ENCODE measurements at places on chromosomes 2 and 18.

GRCh38 chr2:134771313-134771801 lies 52.6 kb upstream of the TMEM163 start:
- no peak for DNase-seq

DNA sequence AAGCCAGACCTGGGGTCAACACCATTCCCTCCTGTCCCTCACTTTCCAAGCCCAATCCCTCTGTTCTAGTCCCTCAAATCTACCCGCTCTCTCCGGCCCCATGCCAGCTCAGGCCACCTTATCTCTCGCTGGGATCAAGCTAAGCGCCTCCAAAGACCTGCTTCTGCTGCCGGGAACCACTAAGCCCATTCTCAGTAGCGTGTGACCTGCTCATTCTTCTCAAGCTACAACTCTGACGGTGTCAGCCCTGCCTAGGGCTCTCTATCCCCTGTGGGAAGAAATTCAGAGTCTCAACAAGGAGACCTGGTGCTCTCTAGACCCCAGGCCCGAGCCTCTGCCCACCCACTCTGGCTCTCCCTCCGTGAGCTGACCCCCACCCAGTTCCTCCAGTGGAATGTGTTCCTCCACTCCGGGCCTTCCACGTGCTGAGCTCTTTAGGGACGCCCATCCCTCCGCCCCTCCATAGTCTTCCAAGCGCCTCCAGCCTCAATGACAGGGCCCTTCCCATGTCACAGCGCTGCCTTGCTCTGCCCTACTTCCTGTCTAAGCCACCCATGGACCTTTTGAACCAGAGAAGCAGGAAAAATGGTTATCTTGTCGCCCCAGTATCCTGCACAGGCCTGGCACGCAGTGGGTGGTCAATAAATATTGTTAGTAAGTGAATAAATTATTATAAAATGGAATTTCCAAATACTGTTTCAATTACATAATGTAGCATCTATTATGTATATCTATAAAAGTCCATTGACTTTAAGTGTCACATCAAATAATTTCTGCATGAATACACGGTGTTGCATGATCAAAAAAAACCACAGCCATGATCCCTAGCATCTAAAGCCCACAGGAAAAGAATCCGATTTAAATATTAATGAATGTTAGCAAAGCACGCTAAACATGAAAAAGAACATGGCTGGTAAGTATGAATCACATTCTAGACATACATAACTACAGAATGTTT lies 127.6 kb downstream of the ZNF516 start:
- no peak for DNase-seq

DNA sequence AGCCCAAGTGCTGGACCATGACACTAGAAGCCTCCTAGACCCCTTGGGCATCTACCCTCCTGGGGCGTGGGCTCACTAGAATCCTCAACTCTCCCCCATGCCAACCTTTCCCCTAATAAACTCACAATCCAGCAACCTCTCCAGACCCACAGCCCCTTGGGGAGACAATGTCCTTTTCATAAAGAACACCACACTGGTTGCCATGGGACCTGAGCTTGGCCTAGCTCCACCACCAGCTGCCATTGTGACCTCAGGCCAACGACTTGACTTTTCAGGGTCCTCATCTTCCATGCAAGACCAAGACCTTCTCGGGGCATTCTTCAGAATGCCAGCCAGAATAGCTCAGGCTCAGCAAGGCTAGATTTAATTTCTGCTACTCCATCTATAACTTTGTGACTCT lies 128.1 kb upstream of the NPAS2 start:
- DNase-seq, result no peak

DNA sequence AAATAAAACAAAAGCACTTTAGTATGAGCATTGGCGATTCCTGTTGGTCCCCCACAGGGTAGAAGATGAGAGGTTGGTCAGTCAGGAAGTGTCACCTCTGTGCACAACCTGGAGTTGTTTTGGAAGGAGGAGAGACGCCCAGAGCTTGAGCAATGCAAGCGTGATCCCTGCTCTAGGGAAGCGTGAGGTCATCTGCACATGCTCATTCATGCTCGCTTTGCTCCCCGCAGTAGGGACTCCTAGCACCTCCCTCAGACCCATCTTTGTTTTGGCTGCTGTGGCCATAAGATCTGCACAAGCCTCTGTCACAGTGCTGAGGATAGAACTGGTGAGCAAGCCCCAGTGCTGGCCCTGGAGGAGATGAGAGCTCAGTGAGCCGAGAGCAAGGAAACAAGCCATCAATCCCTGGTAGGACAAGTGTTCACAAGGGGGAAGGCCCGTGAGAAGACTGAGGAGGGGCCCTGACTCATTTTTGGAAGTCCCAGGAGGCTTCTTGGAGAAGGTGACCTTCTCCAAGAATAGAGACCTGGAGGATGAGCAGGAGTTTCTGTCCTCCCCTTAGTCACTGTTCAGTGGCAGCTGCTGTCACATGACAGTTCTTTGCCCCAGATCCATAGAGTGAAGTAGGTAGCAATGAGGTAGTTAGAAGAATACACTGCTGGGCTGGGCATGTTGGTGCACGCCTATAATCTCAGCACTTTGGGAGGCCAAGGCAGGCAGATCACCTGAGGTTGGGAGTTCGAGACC lies 13.3 kb upstream of the ATP8B1 start:
- DNase-seq, result no peak

- no peak for DNase-seq
Observed at GRCh38 chr2:44767691-44768090, 173.8 kb upstream of the SIX3 start.

GRCh38 chr18:31596081-31596872 lies 4.6 kb downstream of the TTR start:
- DNase-seq, result no peak

- no peak for DNase-seq
Observed at GRCh38 chr2:60486551-60486950, 66.9 kb downstream of the BCL11A start.

GRCh38 chr18:10262566-10262965 lies 191.9 kb upstream of the APCDD1 start:
- DNase-seq, result no peak

DNA sequence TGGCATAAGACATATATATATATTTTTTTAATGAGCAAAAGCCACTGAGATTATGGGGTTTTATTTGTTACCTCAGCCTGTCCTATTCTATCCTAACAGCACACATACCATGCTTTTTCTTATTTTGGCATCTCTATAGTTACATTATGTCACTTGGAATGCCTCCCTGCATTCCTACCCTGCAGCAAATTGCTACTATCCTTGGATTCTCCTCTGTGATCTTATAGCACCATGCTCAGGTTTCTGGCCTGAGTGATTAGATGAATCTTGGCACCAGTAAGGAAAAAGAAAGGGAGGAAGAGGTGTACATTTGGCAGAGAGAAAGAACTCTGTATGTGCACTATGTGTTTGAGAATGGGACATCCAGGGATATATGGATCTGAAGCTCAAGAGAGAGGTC lies 86.3 kb upstream of the PELI1 start:
- no peak for DNase-seq

DNA sequence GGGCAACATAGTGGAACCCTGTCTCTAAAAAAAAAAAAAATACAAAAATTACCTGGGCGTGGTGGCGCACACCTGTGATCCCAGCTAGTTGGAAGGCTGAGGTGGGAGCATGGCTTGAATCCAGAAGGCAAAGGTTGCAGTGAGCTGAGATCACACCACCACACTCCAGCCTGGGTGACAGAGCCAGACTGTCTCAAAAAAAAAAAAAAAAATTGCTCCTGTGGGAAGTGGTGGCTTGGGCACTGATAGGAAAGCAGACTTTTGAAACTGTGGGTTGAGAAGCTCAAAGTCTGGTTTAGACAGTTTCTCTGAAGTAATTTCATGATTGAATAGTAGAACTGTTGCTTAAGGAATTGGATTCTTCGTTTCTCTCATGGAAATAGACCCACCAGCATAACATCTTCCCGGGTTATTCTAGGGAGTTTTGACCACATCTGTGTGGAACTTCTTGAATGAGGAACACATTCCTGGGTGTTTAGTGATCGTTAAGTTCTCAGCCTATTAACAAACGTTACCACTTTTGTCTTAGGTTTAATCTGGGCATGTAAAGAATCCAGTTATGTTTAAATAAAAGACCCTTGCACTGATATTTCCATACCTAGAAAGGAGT lies 33.5 kb downstream of the GRHL1 start:
- DNase-seq, result no peak

GRCh38 chr2:229714080-229714735 lies at the start of gene DNER:
Gene DNER (minus strand): TSS chr2:229714555. CDS start chr2:229714423, 132 bp downstream.
- DNase-seq, result peak; percentile 86

DNA sequence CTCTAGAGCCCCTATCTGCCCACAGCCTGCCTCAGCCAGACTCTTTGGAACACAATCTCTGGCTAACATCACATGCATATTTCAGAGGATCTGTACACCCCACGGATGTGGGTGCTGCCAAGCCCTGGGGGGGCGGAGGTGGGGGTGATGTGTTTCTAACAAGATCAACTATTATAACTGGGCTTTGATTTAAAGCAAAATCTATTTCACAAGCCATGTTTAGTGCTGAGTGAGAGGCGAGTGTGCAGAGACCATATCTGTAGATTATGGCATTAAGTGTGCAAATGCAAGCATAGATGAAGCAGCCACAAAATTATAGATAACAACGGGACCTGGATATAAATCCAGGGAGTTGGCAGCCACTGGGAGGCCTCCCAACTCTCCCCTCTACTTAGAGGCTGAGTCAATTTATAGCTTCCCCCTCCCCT lies 135.8 kb upstream of the SMAD2 start:
- no peak for DNase-seq

GRCh38 chr2:54672590-54673456 lies 50.6 kb upstream of the EML6 start:
- no peak for DNase-seq

- DNase-seq, result no peak
Observed at GRCh38 chr2:221657806-221658205, 85.7 kb upstream of the EPHA4 start.

GRCh38 chr2:59560769-59561168 lies 992.7 kb downstream of the BCL11A start:
- DNase-seq, result no peak

DNA sequence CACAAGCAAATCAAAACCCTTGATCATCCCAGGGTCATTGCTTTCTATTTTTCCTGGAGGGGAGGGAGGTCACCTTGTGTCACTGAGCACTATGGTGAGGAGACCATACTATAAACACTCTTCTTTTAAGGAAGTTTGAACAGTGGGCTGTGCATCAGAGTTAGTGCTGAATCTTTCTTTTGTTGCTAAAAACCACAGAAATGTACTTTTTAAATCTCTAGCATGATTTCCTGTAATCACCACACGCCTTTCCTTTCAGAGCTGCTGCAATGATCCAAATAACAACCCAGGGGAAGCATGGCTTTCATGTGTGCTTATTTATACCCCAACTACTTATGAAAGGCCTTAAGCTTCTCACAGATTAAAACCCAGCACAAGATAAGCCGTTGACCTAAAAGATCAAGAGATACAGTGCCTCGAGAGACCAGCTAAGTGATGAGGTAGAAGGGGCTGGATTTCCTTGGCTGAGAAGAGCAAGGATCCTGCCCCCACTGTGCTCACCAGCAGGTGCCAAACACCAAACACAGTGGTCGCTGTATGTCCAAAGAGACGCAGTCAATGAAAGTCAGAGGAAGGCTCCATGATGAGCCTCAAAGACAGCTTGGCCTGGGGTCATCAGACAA lies 34.7 kb downstream of the TRABD2A start:
- DNase-seq, result no peak

- DNase-seq, result no peak
Observed at GRCh38 chr2:165499131-165499530, 29.6 kb downstream of the CSRNP3 start.

- no peak for DNase-seq
Observed at GRCh38 chr2:96773922-96774321, 13.2 kb downstream of the CNNM4 start.

GRCh38 chr2:54092940-54093339 lies 22.5 kb upstream of the ACYP2 start:
- DNase-seq, result no peak

GRCh38 chr18:54279477-54280219 lies 10.3 kb downstream of the POLI start:
- DNase-seq, result no peak

- DNase-seq, result no peak
Observed at GRCh38 chr2:228681426-228681825, 499.9 kb upstream of the SPHKAP start.

DNA sequence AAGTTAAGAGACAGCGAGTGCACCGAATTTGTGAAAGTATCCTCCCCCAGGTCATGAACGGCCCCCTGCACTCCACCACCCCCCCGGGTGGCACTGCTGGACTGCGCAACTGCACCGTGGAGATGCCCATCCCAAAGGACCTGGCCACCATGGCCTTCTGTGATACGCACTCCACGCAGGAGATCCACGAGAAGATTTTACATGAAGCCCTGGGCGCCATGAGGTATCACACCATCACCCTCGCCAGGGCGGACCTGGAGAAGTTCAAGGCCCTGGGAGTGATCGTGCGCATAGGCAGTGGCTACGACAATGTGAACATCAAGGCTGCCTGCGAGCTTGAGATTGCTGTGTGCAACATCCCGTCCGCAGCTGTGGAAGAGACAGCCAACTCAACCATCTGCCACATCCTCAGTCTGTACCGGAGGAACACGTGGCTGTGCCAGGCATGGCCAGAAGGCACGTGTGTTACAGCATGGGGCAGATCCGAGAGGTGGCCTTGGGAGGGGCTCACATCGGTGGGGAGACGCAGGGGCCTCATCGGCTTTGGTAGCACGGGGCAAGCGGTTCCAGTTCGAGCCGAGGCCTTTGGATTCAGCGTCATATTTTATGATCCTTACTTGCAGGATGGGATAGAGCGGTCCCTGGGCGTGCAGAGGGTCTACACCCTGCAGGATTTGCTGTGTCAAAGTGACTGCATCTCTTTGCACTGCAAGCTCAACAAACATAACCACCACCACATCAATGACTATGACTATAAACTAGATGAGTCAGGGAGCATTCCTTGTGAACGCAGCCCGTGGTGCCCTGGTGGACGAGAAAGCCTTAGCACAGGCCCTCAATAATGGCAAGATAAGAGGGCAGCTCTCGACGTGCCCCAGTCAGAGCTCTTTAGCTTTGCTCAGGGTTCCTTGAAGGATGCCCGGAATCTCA lies 290.8 kb upstream of the MC4R start:
- DNase-seq, result no peak
